MCF 10A (cell line): ENCODE measurements at places on chromosomes 1 and 21. TPM values are rescaled to one million over a fixed set of nuclear protein-coding genes. Genes with fewer than 3 reads are reported as not detected.

- no peak for DNase-seq
Observed at GRCh38 chr1:207948536-207949250, 37.8 kb upstream of the CD34 start.

DNA sequence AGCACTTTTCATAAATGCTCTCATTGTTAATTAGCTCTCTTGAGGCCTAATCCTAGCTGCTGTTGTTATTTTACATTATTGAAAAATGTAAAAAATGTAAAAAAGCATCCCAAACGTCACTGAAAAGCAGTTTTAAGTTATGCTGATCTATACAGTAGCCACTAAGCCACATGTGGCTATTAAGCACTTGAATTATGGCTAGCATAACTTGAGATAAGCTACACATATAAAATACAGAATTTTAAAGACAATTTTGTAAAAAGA lies 18.4 kb upstream of the DNASE2B start:
- DNase-seq = no peak

DNA sequence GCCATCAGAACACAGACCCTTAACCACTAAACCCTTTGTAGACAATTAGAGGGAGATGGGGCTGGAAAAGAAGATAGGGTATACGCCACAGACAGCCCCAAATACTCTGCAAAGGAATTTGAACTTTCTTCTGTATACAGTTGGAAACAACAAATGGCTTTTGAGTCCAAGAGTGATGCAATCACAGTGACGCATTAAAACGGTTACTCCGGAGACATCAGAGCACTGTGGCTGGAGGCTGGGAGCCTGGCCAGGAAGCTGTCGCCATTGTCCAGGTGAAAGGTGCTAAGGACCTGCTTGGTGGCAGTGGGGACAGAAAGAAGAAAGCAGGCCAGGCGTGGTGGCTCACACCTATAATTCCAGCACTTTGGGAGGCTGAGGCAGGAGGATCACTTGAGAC lies 4.2 kb downstream of the FLAD1 start:
- peak; percentile 79 for DNase-seq

- no peak for DNase-seq
Observed at GRCh38 chr1:168000656-168001055, 63.8 kb upstream of the MPC2 start.

- no peak for DNase-seq
Observed at GRCh38 chr1:219461981-219462400, 150.9 kb downstream of the ZC3H11B start.

- DNase-seq = no peak
Observed at GRCh38 chr1:234386122-234386521, 12.9 kb downstream of the COA6 start.

THRAP3 gene
- total RNA-seq = 92.2 and 116 TPM in 2 replicates

DNA sequence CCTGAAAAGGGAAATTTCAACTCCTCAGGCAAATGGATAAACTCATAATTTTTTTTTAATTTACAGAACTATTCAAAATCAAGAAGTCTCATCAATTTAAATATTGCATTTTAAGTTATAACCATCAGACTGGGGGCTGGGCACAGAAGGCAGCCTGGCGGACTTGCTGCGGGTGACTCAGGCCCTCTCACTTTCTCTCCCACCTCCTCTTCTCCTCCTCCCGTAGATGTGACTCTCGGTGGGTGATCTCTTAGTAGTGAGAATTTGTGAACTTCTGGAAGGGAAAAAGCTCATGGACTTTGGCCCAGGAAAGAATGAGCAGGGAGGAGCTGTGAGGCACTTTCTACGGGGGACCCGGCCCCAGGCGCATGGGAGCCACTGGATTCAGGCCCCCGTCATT lies 32.9 kb downstream of the CLIC6 start:
- no peak for DNase-seq

SLC6A17 gene
- total RNA-seq = 0.20 TPM in 1 of 2 replicates, not detected in the other

LDLRAP1 gene
- 10.3 and 14.0 TPM in 2 replicates for total RNA-seq

RCOR3 gene
- 70.1 and 70.3 TPM in 2 replicates for total RNA-seq

DNA sequence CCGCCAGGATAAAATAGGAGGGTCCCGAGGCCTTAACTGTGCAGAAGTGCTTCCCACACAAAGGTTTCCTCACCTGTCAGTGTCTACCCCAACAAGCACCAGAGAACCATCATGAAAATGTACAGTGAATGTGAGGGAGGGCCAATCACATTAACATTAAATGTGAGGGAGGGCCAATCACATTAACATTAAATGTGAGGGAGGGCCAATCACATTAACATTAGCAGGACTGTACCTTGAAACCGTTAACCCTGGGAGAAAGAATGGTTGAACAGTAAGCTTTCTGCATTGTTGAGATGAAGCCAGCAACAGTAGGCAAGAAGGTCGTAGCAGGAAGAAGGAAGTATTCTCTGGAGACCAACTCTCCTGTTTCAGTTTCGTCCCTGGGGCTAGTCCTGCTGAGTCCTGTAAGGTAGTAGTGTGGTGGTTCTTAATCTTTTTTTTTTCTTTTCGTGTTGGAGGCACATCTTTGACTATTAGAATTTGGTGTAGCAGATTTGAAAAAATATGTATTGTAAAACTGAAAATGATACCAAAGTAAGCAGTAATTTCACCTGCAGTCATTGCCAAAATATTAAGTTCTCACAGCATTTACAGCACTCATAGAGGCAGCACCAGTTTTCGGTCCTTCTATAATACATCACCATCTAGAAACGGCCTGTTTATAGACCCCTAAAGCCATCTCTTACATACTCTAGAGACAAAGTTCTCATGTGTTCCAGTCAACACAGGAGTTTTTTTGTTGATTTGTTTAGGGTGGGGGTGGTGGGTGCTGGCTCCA lies 98.6 kb upstream of the PPP2R5A start:
- DNase-seq = no peak

CHIT1 gene
- total RNA-seq = not detected in 2 replicates

GRCh38 chr1:50271968-50272578 lies 151.2 kb downstream of the DMRTA2 start:
- DNase-seq = peak; percentile 47

DNA sequence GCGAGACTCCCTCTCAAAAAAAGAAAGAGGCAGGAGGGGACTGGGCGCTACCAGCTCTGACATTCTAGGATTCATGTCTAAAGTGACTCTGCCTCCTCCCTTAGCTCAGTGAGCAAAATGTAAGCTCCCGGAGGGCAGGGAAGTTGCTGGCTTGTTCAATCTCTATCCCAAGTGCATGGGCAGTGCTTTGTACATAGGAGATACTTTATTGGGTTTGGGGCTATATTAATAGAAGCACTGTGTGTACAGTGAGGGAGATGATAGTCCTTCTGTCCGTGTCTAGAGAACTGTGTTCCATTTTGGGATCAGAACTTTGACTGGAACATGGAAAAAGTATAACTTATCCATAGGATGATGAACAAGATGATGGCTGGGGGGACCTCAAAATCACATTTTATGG lies 16.7 kb upstream of the LUZP1 start:
- no peak for DNase-seq

- no peak for DNase-seq
Observed at GRCh38 chr1:162857850-162858249, 3.1 kb downstream of the CCDC190 start.

DNAJC8 gene
- 59.6 and 60.0 TPM in 2 replicates for total RNA-seq

GRCh38 chr1:30845237-30845903 lies 63.2 kb downstream of the SDC3 start:
- no peak for DNase-seq

ITLN2 gene
- 0.27 TPM in 1 of 2 replicates, not detected in the other for total RNA-seq

DNA sequence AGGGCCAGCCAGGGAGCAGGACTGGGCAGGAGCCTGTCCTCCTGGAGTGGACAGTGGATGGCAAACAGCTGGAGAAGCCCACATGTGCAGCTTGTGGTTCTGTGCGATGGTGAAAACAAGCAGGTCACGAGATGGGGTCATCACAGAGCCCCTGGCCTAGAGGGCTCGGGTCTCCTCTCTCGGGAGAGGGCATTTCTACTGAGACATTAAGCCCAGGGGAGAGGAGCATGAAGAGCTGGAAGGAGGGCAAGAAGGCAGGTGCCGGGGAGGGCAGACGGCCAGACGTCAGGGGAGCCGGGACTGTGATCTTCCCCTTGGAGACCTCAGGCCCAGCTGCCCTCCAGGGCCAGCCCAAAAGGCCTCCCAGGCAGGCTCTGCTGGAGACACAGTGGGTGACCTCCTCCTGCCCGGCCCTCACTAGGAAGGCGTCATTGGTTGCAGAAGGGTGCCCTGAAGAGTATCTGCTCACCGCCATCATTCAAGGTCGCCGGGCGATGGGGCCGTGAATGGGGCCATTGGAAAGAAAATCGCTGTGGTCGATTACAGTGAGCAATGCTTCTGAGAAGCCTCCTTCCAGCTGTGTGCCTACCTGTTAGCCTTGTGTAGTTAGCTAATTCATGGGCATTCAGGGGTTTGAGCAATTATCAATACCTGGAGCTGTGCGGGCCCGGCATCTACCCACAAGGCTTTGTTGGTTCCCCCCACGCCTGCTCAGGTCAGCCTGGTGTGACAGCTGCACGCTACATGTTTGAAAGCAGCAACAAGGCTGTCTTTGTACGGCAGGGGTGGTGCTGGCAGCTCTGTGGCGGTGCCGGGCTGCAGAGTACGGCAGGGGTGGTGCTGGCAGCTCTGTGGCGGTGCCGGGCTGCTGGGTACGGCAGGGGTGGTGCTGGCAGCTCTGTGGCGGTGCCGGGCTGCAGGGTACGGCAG lies 72.3 kb upstream of the ACTRT2 start:
- DNase-seq = no peak

DNA sequence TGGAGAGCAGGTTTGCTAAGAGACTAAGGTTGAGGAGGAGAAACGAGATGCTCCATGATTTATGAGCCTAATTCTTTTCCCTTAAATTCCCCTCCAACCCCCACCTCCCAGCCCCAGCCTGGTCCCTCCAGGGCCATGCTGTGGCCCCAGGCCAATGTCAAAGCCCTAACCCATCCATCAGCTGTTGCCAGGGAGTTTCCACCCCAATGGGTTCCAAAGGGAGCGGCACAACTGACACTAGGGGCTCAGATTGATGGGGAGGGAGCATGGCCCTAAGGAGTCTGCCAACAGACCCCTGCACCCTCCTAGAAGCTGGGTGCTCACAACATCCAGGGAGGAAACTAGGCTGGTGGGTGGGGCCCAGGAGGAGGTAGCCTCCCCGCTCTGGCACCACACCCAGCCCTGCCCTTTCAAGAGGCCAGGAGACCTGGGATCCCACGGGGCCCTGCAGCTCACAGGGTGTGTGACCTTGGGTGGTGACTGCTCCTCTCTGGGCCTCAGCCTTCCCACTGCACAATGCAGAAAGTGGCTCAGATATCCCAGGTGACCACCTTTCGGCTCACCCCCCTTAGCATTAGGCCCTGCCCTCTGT lies 12.9 kb downstream of the AHDC1 start:
- DNase-seq = no peak

GRCh38 chr1:61426254-61426653 lies 298.7 kb downstream of the TM2D1 start:
- DNase-seq = no peak

CD101 gene
- 0.37 and 0.42 TPM in 2 replicates for total RNA-seq

GRCh38 chr1:115557715-115558114 lies 84.1 kb upstream of the VANGL1 start:
- DNase-seq = peak; percentile 24

OR2L2 gene
- total RNA-seq = 0.19 and 0.34 TPM in 2 replicates

- DNase-seq = no peak
Observed at GRCh38 chr1:95622609-95623008, 388.6 kb downstream of the RWDD3 start.

GRCh38 chr1:41784531-41785274 lies 134.0 kb downstream of the HIVEP3 start:
- no peak for DNase-seq
